Smooth muscle cell of the coronary artery (primary cell): ENCODE measurements at places on chromosomes 7 and 10. TPM values are rescaled to one million over a fixed set of nuclear protein-coding genes. Genes with fewer than 3 reads are reported as not detected.

MET gene
- 1.9 and 16.9 TPM in 2 replicates for total RNA-seq

IRF5 gene
- 0.15 TPM in 1 of 2 replicates, not detected in the other for total RNA-seq

AOC1 gene
- total RNA-seq: not detected in 2 replicates

LZTS2 gene
- 37.4 and 54.3 TPM in 2 replicates for total RNA-seq

ASZ1 gene
- total RNA-seq: not detected in 2 replicates

NANOS1 gene
- 0.12 and 0.75 TPM in 2 replicates for total RNA-seq

BAMBI gene
- 13.1 and 19.4 TPM in 2 replicates for total RNA-seq

GBX1 gene
- not detected in 2 replicates for total RNA-seq

BLNK gene
- total RNA-seq: not detected in 2 replicates

SFTPD gene
- total RNA-seq: 0.15 TPM in 1 of 2 replicates, not detected in the other

NPSR1 gene
- not detected in 2 replicates for total RNA-seq
